Kidney capillary endothelial cell (primary cell): ENCODE measurements at places on chromosomes 6 and 20.

- DNase-seq: no peak
Measured at GRCh38 chr20:38997622-38998021, 35.5 kb downstream of the DHX35 start.

GRCh38 chr6:155026022-155026705 is 31.0 kb downstream of the TIAM2 start:
- DNase-seq: peak; percentile 65

DNA sequence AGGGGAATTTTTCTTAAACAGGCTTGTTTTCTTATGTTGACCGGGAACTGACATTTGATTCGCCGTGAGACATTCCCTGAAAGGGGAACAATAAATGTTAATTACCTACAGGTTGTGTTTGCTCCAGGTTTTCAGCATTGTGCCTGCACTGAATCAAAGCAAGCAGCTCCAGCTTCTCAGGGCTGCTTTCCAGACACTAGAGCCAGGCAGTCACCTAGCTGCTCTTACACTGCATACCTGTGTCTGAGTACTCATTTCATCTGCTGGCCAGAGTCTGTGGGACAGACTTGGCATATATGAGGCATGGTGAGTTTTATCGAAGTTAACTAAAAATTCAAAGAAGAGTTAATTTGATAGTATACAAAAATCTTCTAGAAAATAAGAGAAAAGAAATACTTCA is 951.8 kb upstream of the MAP3K7 start:
- DNase-seq: no peak

- no peak for DNase-seq
Measured at GRCh38 chr20:58393299-58393698, 4.3 kb downstream of the VAPB start.

- no peak for DNase-seq
Measured at GRCh38 chr6:1103945-1104623, 207.8 kb upstream of the FOXQ1 start.

GRCh38 chr6:46736906-46737305 is 1.7 kb upstream of the PLA2G7 start:
- DNase-seq: no peak

GRCh38 chr20:5991623-5992441 is 41.4 kb downstream of the MCM8 start:
- no peak for DNase-seq

- no peak for DNase-seq
Measured at GRCh38 chr20:17505636-17506517, 25.3 kb downstream of the BFSP1 start.

- DNase-seq: no peak
Measured at GRCh38 chr20:20435453-20435852, 67.5 kb downstream of the INSM1 start.

DNA sequence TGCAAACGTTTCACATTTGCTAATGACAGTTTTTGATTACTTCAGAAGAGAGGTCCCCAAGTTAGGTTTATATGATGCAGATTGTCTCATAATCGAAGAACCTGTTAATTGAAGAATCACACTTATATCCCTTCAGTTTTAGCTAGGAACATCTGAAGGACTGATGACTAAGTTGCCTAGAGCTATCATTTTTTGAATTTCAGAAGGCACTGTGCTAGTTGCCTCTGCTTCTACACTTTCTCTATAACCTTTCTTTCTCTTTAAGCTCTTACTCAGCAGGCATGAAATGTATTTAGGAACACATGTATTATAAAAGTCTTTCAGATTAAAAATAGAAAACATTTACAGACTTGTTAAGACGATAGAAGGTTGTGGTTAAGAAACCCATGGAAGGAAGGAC is 14.4 kb upstream of the GJE1 start:
- no peak for DNase-seq

GRCh38 chr6:118529756-118530155 is 18.3 kb upstream of the PLN start:
- DNase-seq: no peak

DNA sequence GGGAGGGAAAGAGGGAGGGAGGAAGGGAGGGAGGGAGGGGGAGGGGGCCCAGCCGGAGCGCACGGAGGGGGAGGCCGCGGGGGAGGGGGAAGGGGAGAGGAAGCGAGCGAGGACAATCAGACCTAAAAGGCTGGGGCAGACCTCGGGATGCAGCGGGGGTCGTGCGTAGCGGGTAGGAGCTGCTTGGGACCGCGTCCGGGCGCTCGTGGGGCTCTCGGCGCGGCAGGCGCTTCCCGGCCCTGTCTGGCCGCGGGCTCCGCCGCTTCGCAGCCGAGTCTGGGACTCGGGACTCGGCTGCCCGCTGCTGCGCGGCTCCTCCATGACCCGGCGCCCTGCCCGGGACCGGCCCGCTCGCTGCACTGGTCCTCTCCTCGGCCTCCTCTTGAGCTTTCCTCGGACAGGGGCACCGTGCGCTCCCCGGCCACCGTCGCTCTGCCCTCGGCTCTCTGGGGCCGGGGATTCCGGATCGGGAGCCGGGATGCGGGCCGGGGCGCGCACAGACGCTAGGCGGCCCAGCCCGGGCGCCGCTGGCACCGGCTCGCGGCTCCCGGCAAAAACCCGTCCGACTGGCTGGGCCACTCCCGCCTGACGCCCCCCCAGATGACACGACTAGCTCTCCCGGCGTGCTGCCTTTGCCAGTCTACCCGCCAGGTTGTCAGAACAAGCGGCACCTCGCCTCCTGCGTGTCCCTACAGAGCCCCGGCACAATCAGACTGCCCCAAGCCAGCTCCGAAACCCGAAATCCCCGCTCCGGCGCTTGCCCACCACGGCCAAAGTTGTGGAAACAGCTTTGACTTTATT is 2.2 kb downstream of the TFAP2A start:
- DNase-seq: no peak

DNA sequence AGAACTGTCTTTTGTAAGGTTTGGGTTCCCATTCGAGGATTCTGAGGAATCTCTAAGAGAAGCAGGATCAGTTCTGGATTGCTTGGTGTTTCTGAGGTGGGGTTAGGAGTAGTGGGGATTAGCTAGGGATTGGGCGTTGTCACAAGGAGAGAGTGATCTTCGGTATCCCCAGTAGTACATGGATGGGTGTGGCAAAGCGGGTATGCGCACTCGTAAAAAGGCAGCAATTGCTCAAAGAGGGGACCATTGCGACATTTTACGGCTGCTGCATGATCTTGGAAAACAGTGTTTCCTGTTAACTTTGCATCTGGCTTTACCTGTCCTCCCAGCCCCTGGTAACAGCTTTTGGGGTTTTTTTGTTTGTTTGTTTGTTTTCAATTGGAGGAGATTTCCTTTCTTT is 9.7 kb upstream of the ZSCAN9 start:
- DNase-seq: no peak

GRCh38 chr6:20850686-20851416 is 316.6 kb downstream of the CDKAL1 start:
- DNase-seq: no peak
